ENCODE measurements at places on chromosomes 6 and 20.

DNA sequence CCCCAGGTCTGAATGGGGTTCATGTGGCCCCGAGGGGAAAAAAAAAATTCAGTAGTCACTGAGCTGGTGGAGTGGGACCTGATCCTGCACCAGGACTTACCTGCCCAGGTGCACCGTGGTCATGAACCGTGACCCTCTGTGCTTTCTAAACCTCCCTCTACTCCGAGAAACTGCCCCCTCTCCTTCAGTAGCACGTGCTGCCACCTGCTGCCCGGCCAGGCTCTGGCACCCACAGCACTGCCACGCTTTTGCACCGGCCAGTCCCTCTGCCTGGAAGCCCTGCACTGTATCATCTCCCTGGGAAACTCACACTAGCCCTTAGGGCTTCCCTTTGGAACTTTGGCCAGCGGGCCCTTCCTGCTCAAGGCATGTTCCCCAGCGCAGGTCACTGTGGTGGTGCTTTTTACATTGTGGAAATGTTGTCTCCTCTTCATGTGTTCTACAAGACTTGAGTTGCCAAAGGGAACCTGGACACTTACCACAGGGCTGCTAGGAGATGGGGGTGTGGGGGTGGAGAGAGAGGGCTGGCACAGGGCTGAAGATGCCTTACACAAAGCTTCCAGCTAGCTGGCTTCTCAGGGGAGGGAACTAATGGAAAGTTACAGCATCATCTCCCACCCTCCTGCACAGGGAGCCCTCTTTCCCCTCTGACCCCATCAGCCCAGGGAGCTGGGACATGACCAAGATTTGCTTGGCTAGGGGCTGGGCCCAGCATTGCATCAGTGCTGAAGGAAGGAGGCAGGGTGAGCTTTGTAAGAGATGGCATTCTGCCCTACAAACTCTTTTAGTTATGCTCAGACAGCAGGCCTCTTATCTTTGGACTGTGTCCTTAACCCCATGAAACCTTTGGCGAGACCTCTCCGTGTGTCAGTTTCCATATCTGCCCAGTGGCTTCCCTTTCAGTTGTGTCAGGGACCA lies 2.5 kb upstream of the PTPRT start:
- DNase-seq, result no peak

DNA sequence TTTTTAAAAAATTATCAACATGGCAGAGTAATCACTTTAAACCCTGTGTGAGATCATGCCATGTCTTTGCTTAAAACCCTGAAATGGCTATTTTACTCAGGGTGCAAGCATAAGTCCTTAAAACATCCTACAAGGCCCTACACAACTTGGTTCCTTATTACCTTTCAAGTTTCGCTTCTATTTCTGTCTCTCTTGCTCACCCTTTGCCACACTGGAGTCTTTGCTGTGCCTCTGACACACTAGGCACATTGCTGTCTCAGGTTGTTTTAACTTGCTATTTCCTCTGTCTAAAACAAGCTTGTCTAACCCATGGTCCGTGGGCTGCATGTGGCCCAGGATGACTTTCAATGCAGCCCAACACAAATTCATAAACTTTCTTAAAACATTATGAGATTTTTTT lies 55.6 kb downstream of the KIAA0408 start:
- DNase-seq, result no peak

DNA sequence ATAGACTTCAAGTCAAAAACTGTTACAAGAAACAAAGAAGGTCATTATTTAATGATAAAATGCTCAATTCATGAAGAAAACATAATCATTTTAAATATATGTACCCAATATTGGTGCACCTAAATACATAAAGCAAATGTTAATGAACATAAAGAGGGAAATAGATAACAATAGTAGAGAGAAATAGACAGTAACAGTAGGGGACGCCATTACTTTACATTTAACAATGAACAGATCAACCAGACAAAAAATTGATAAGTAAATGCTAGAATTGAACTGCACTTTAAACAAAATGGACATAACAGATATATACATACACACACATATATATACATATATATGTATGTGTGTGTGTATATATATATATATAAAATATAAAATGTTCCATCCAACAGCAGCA lies 37.4 kb downstream of the IL22RA2 start:
- peak; percentile 4 for DNase-seq

- no peak for DNase-seq
Observed at GRCh38 chr6:69913361-69913760, 47.0 kb downstream of the COL19A1 start.

GRCh38 chr6:27679964-27680694 lies 207.2 kb upstream of the ZNF184 start:
- no peak for DNase-seq

DNA sequence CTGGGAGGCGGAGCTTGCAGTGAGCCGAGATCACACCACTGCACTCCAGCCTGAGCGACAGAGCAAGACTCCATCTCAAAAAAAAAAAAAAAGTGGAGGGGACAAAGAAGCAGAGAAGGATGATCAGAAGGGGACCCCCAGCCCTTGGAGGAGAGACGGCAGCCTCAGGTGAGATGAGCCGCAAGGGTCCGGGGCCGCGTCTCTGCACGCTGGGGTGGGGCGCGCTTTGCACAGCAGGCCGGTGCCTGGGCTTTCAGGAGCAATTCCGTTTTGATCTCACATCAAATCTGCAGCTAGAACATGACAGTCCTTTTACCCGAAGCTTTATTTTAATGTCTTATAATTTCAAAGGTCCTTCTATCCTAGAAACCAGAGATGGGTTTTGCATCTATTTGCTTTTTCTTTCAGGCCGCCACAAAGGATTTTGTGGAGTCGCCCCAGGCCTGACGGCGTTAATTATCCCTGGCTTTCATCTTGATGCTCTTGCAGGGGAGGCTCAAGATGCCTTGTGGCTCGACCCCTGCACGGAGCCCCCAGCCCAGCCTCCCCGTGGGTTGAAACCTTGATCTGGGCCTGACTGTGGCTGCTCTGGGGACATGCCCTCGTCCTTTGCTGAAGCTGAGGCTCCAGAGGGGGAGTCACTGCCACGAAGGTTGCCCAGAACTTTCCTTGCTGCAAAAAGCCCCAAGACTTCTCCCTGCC lies 17.3 kb downstream of the HRH3 start:
- no peak for DNase-seq

- DNase-seq, result no peak
Observed at GRCh38 chr20:61278296-61278695, 26.2 kb downstream of the CDH4 start.

GRCh38 chr6:115067690-115068447 lies 725.0 kb upstream of the HS3ST5 start:
- no peak for DNase-seq

- DNase-seq, result no peak
Observed at GRCh38 chr20:56391596-56392131, 351 bp downstream of the AURKA start.

- DNase-seq, result no peak
Observed at GRCh38 chr6:129368970-129369369, 341.0 kb downstream of the ARHGAP18 start.

GRCh38 chr20:1491281-1491840 lies at the start of gene SIRPB2:
Gene SIRPB2 (minus strand): TSS chr20:1491420. CDS start chr20:1491359, 61 bp downstream.
- DNase-seq, result no peak

DNA sequence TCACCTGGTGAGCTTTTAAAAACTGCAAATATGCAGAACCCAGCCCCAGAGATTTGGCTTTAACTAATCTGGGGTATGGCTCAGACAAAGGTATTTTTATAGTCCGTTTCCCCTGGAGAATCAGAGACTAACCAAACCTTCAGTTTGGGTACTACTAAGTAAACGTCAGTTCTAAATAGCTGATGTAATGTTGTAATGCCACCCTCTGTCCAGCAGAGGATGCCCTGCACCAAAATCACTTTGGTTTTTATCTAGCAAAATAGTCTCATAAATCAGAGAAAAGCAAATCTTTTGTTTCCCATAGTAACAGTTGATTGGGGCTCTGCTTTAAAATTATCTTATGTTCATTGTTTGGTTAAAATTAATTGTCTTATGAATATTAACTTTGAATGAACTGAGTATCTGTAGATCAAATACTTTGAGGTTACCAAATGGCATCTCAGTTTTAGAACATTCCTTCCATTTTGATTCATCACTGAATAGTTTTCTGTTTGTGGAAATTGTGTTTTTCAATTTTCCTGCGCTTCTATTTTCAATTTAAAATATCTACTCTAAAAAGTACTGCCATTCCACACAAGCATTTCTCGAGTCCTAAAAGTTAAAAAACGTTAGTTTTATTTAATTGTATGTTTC lies 278.3 kb upstream of the PLCB4 start:
- peak; percentile 7 for DNase-seq

DNA sequence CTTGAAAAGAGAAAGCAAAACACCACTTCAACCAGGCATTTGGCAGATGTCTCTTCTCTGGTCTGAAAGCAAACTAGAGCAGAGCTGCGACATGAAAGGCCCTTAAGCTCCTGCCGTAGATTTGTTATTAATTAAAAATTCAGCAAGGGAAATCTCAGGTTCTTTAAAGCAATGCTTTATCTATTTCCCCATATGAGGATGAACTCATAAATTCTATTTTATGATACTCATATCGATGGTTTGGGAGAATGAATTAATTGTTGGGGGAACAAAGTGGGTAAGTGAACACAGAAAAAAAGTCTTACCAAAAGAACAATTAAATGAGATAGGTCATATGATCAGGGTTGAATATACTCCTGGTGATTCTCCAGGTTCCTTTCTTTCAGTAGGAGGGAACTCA lies 464.7 kb upstream of the SLC35B3 start:
- DNase-seq, result no peak

DNA sequence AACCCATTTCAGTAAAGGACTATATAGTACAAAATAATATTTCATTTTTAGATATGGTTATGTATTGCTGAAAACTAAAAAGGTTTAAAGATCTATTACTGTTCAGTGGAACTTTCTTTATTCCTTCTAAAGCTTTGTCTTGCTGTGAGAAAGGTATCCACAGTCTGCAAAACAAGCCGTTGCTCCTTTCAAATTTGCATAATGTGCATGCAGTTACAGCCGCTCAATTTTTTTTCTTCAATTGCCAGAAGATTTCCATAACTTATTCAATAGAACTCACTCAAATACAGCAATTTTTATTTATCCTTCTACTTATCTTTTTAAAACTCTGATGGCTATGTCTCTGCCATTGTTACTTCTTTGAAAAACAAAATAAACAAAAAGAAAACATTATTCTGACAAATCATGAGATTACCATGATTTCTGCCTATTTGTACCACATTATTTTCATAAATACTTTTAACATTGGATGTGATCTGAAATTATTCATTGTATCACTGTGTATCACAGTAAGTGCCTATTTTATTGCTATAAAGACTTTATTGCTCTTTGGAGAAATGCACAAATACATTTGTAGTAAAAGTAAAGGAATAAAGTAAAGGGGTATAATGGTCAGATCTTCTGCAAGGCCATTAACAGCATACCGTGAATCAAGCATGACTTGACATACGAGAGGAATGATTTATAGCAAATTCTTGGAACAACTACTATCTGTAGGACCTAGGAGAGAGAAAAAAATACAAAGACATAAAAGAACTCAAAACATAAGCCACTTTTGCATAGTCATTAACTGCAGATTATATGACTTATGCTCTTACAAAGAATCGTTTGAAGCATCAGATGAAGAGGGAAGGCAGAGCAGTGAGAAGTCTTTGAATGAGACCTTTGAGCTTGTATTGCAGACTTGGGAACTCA lies 29.6 kb upstream of the HBS1L start:
- no peak for DNase-seq
